ENCODE measurements at places on chromosomes 5 and 9.

- DNase-seq: no peak
These were observed 105.0 kb upstream of the PRSS3 start for GRCh38 chr9:33690143-33690933.

DNA sequence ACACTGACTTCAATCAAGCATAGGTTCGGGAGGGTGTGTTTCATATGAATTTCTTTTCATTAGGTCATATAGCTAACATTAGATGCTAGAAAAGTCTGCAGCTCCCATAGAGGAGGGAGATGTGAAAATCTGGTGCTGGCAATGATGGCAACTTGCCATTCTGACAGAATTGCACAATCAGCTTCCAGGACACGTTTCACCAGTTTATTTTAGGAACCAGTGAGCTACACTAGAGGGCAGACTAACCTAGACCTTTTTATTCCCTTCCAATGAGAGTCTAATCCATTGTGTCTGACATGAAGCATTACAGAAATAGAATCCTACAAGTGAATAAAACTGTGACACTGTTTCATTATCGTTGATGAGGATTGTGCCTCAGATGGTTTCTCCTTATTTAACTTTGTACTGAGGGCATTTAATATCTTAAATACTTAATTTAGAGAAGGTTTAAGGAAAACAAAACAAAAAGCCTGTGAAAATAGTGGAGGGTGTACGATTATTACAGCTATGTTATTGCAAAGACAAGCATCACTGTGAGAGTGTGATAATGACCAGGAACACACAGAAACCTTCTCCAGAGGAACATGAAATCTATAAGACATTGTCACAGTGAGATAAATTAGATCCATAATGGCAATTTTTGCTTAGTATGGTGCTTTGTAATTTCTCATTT is 363.3 kb upstream of the RPS23 start:
- DNase-seq: peak; percentile 44

GRCh38 chr5:148666353-148666752 is 12.0 kb upstream of the HTR4 start:
- no peak for DNase-seq

GRCh38 chr9:81539317-81539716 is 150.0 kb downstream of the TLE1 start:
- no peak for DNase-seq

- peak; percentile 14 for DNase-seq
These were observed at the start of gene PCDHGA3 for GRCh38 chr5:141343242-141343952. TSS of gene PCDHGA3 (plus strand) at chr5:141343829. CDS start at chr5:141344034, 205 bp downstream.

- no peak for DNase-seq
These were observed 155.7 kb upstream of the SH3GL2 start for GRCh38 chr9:17422994-17423680.

- DNase-seq: no peak
These were observed 221.2 kb downstream of the SLC12A2 start for GRCh38 chr5:128304791-128305190.
